Urinary bladder (tissue), 4 donors: ENCODE measurements at places on chromosomes 2 and 18. TPM values are rescaled to one million over a fixed set of nuclear protein-coding genes. Genes with fewer than 3 reads are reported as not detected.

DNA sequence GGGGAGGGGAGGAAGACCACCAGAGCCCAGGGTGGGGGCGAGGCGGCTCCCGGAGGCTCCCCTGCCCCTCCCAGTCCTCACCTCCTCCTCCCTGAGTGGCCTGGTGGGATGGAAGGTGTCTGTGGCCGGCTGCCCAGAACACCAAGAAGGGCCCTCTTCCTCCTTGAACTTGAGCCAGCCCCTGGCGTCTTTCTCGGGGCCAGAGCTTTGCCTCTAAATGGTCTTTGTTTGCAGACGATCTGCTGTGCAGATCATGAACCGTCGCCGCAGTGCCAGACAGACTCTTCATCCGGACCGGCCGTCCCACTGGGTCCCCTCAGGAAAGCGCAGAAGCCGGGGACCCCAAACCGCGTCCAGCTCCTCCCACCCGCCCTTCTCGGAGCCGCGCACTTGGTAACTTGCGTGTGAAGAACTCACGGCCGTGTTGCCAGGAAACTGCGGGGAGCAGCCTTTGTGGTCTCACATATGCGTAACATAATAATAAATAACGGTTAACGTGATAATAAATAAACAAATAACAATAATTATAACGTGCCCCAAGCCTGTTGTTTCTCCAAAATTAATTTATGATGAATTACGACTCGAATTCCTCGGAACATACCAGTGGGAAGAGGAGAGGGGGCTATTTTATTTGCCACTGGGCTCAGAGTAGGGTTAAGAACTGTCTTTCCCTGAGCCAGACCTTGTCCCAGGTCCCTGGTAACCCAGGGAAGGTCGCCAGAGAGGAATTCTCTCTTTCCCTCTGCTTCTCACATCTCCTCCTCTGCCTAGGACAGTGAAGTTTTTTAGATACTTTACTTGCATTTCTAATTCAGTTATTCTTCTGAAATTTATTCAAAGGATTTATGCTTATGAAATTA lies 41.0 kb downstream of the PTGR3 start:
- DNase-seq: no peak

GRCh38 chr18:38427736-38428135 lies 862.1 kb upstream of the CELF4 start:
- no peak for DNase-seq

DNA sequence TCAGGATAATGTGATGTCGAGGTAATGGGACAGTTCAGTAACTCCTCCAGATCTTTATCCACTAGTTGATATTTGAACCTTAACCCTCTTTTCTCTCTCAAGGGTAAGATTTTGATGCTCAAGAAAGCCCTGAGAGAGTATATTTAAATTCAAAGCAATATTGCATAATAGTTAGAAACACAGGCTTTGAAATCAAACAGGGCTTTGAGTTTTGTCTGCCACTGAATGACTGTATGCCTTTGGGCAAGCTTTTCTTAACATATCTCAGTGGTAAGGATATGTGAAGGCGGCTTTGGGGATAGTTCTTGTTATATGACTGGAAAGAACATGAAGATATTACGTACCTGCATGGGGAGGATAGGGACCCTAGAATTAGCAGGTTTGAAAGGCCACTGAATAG lies 11.1 kb downstream of the ITPRID2 start:
- DNase-seq: no peak

GRCh38 chr2:151083856-151084795 lies 177.5 kb downstream of the RBM43 start:
- DNase-seq: no peak

DNA sequence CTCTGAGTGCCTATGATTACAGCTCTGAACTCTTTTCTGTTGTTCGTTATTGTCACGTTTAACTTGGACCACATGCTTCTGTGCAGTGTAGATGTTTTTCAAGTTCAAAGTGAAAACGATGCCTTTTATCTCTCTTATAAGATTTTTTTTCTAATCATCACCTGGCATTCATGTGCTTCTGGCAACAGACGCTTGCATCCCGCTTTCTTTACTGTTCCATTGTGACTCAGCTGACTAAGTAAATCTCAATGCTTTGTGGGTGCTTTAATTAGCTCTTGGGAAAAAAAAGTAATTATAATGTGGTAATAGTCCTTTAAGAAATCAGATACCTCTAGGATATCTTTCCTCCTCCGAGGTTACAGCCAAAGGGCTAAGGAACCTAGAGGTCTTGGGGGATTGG lies 31.2 kb upstream of the RMP24 start:
- DNase-seq: no peak

GRCh38 chr2:28117104-28117596 lies 226.6 kb downstream of the BABAM2 start:
- no peak for DNase-seq

DNA sequence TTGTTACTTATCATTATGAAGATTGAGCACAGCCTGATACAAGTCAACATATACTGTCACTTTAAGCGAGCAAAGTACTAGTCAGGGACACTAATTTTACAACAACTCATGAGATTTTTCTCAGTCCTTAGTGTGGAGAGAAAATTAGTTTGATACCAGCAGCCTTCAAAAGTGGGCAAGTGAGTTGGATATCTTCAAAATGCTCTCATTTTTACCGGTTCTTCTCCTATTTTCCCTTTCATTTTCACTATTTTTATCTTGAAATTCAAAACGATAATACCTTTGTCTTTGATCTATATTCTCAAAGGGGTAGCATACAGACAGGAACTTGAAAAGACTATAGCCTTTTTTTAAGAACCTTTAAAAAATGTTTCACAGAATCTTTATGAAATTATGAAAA lies 52.0 kb upstream of the UBXN4 start:
- DNase-seq: no peak

GRCh38 chr18:55024564-55024963 lies 65.3 kb upstream of the CCDC68 start:
- no peak for DNase-seq

DNA sequence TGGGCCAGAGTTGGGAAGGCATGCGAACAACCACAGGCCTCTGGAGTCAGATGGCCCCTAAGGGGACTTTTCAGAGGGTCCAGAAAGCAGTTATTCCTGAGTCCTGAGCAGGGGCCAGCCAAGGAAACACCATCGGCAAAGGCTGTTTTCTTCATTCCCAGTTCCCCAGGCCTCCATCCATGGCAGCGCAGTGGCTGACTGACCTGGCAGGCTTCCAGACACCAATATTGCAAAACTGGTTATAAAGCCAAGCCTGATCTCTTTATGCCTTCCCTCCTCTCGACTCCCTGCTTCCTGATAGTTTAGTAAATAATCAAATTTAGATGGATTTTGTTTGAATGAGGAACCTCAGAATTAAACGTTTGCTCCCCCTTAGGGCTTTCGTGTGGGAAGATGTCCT lies 133.4 kb upstream of the ITGA6 start:
- no peak for DNase-seq

The LDLRAD4 gene
- total RNA-seq: 52.3 TPM

The RASGRP3 gene
- 28.5 TPM for total RNA-seq

The G6PC2 gene
- total RNA-seq: not detected

The SPP2 gene
- total RNA-seq: not detected

The PTRHD1 gene
- 25.3 TPM for total RNA-seq
